H4 (cell line): ENCODE measurements at places on chromosomes 7 and 10.
A peak's percentile ranks its signal among the peaks of the same experiment; 100 is the strongest.

GRCh38 chr7:116354546-116355423 lies 144.4 kb downstream of the TES start:
- DNase-seq = peak; percentile 98

DNA sequence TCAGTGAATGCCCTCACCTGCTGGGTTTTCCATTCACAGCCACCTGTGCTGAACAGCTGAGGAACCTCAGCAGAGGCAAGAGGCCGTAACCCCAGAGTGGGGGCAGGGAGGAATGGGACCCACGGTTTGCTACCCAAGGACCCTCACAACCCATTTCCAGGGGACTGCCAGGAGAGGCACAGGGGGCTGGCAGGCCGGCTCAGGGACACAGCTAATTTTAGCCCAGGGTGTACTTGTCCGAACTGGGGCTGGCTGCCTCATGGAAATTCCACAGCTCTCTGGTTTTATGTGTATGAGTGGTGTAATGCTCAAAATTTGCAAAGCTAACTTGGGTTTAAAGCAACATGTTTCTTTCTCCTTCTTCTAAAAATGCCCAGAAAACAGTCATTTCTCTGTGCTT lies 42.2 kb downstream of the MINDY4 start:
- DNase-seq = no peak

DNA sequence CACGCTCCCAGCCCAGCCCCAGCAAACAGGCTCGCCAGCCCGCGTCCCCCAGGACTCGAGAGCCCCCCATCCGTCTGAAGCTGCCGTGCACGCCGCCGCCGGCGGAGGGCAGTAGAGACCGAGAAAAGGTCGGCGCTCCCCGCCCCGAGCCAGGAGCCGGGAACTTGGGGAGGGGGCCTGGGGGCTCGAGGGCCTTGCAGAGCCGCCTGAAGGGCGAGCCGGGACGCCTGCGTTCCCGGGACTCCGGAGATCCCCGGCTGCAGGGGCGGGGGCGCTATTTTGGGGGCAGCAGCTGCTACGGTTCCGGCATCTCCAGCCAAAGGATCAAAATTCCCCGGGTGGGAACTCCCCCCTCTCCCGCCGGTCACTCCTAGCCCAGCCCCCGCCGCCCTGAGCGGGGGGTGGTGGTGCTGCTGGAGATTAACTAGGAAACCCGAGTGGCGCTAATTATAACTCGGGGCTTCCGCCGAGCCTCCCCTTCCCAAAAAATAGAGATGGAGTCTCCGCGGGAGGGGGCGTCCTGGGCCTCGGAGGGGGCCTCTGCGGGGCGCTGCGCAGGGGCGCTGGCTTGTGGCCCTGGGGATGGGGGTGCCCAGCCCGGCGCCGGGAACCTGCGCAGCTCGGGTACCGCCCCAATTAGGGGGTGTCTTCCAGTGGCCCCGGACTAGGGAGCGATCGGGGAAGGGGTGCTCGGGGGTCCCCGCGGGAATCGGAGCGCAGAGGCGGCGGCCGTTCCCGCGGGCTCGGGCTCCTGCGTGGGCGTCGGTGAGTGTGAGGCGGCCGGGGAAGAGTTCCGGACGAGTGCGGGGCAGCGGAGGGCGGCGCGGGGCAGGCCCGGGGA lies 608 bp downstream of the ACHE start:
- peak; percentile 9 for DNase-seq

DNA sequence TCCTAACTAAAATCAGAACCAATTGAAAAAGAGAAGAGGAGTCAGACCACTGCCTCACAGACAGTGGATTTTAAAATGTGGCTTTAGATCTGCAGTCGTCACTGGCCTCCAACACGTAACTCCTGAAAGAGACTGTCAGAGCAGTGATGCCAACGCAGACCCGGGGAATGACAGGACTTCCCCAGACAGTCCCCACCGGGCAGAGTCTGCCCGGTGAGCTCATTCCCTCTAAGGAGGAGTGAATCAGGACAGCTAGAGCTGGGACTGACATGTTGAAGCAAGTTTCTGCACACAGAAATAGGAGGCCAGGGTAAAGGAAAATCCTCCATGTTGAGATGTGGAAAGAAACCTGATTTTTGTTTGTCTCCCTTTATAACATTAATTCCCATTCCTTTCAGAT lies 105.0 kb downstream of the TES start:
- DNase-seq = no peak

DNA sequence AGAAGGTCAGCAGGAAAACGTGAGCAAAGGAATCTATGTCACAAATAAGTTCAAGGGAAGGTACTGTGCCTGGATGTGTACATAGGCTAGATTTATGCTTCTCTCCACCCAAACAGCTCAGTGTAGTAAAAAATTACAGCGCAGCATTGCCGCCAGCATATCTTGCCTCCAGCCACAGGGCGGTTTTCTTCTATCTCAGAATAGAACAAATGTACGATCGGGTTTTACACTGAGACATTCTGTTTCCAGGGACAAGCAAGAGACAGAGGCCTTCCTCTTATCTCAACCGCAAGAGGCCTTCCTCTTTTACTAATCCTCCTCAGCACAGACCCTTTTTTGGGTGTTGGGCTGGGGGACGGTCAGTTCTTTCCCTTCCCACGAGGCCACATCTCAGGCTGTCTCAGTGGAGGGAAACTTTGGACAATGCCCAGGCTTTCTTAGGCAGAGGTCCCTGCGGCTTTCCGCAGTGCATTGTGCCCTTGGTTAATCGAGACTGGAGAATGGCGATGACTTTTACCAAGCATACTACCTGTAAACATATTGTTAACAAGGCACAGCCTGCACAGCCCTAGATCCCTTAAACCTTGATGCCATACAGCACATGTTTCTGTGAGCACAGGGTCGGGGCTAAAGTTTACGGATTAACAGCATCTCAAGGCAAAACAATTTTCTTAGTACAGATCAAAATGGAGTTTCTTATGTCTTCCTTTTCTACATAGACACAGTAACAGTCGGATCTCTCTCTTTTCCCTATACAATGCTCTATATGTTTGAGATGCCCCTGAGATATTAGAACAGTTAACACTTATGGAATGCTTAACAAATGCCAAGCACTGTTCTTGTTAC lies 11.6 kb upstream of the ABHD11 start:
- no peak for DNase-seq

- peak; percentile 60 for DNase-seq
Measured at GRCh38 chr7:101814081-101814990, 3.1 kb upstream of the CUX1 start.

- DNase-seq = no peak
Measured at GRCh38 chr10:34710391-34710751, 104.7 kb downstream of the PARD3 start.

DNA sequence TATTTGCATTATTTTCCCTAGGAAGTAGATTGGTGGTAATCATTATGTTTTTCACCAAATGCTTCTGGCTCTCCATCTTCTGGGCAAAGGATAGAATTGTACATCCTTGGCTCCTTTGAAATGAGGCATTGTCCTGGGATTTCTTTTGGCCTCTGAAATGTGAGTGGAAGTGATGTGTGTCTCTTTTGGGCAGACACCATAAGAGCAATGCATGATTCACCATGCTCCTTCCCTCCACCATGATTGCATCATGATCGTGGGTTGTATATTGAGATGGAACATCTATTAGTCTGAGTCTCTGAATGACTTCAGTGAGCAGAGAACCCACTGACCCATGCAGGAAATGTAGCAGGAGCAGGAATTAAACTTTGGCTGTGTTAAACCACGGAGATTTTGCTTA lies 49.2 kb downstream of the ADRA2A start:
- DNase-seq = no peak

GRCh38 chr7:133102276-133103060 lies 20.6 kb upstream of the CHCHD3 start:
- no peak for DNase-seq

GRCh38 chr7:156765901-156766656 lies 125.5 kb downstream of the RNF32 start:
- DNase-seq = no peak

DNA sequence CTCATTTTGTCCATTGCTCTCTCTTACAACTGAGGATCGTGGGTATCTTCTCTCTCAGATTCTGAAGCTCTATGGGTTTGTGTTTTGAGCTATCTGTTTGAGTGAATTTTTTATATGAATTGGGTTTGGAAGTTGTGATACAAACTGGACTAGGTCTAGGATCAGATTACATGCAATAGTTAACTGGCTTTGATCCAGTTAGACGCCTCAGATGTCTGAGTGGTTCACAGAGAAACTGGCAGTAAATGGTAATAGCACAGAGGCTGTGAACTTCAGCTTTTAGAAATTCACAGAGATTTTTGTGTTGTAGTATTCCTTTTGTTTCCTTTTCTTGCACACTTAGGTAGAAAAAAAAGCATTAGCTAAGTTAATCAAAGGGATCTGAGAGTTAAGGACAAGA lies 12.7 kb upstream of the DNMBP start:
- no peak for DNase-seq

DNA sequence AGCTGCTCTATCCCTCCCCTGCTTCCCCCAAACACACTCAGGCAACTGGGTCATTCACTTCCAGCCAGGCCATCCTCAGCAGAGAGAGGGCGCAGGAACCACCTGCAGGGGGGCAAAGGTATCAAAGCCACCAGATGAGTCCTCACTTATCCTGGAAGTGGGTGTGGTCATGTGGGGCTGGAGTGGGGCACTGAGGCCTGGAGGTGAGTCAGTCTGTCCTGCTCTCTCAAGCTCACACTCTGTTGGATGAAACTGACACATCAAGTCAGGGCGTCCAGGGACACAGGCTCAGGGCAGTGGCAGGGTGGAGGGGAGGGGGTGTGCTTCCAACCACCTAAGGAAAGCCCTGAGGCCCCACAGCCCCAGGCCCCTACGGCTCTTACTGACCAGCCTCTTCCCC lies 8.0 kb upstream of the ELFN1 start:
- DNase-seq = no peak

GRCh38 chr10:83994325-83994724 lies 145.0 kb upstream of the GHITM start:
- no peak for DNase-seq

DNA sequence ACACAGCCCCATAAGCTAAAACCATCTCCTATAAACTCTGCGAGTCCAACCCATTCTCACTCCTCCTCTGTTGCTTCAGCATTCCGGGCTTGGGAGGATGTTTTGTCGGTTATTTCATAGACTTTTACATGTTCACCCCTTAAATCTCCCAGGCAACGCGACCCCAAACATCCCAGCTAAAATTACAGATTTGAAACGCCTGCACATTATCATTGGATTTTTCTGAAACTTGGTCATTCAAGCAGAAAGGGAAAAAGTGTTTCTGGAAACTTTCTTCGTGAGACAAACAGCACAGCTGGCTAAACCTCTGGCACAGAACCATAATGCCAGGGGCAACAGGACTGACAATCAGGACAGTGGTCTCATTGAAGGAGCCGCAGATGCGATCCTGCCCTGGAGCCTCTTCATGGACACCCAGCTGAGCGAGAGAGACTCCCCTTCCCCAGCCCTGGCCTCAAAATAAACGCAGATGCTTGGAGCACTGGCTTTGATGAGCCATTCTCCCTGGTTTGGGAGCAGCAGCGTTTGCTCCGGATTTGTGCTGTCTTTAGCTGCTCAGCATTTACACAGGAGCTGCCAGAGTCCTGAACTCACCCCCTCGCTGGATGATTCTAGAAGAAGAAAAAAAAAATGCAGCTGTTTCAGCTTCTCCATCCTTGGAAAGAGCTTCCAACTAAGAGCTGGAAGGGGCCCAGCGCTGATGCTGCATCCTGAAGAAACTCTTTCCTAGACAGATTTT lies 30.1 kb downstream of the AFAP1L2 start:
- no peak for DNase-seq

DNA sequence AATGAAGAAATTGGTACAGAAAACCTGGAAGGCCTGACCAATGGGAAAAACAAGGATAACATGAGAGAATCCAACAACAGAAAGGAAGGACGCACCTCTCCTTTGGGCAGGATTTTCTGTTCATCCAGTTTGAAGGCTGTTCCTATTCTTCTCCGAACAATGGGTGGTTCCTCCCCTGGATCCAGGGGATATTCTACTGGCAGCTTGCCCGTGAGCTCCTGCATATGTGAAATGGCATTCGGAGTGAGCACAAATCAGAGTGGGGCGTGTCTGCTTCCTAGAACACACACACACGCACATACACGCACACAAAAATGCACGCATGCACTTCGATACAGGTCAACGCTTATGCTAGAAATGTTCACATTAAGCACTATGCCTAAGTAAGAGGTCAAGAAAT lies 83.5 kb downstream of the PRPF18 start:
- no peak for DNase-seq

DNA sequence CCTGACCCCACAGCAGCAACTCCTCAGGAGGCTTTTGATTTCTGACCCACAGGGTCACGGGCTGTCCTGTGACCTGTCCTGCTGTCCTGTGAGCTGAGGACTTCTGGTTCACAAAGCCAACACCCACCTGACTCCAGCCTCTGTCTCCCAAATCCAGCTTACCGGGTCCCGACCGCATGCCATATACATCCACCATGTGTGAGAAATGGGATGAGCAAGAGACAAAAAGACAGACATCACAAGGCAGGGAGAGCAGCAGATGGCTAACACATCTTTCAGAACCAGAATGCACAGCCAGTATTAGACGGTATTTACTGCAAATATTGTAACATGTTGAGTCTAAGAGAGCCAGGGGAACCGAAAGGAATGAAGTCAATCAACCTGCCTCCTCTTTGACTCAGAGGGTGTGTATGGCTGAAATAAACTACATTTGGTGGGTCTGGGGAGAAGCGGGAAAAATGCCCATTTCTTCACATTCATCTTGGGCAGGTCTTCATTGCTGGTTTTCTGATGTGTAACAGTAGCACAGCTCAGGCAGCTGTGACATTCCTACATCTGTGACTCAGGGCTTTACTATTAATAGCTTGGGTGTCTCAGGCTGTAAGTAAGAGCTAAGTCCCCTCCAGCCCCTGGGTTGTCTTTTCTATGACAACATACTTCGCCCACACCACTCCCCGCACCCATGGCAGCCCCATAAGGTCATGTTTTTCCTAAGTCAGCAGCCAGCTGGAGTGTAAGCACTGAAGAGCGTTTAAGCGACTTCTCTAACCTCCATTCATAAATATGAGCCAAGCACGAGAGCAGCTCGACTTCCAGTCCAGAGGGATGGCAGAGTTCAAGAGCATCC lies 25.0 kb downstream of the ABLIM1 start:
- DNase-seq = peak; percentile 90

GRCh38 chr7:98594348-98594747 lies 22.7 kb upstream of the NPTX2 start:
- DNase-seq = no peak

DNA sequence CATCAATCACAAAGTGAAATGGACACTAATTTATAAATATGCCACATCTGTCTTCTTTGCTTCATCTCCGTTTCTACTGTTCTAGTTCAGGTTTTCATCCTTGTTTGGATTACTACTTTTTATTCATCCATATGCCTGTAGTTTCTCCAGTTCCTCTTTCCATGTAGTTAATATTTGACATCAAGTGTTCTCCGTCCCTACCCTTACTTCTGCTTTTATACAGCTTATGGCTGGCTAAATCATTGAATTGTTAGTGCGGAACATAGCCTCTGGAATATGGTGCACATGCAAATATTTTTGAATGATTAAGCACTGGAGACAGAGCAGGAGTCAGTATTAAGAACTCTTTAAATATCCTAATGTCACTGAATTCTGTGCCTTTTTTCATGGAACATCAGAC lies 230.0 kb upstream of the PPP1R3A start:
- DNase-seq = no peak

- DNase-seq = no peak
Measured at GRCh38 chr7:23161482-23161881, 20.4 kb upstream of the NUP42 start.

- DNase-seq = no peak
Measured at GRCh38 chr7:79855172-79855571, 279.5 kb upstream of the GNAI1 start.

GRCh38 chr10:114258274-114258840 lies 19.3 kb downstream of the VWA2 start:
- DNase-seq = peak; percentile 88
